Osteoblast (primary cell): ENCODE measurements at places on chromosomes 1 and 21. TPM values are rescaled to one million over a fixed set of nuclear protein-coding genes. Genes with fewer than 3 reads are reported as not detected.

SPRR2F gene
- total RNA-seq, result not detected in 2 replicates

DNA sequence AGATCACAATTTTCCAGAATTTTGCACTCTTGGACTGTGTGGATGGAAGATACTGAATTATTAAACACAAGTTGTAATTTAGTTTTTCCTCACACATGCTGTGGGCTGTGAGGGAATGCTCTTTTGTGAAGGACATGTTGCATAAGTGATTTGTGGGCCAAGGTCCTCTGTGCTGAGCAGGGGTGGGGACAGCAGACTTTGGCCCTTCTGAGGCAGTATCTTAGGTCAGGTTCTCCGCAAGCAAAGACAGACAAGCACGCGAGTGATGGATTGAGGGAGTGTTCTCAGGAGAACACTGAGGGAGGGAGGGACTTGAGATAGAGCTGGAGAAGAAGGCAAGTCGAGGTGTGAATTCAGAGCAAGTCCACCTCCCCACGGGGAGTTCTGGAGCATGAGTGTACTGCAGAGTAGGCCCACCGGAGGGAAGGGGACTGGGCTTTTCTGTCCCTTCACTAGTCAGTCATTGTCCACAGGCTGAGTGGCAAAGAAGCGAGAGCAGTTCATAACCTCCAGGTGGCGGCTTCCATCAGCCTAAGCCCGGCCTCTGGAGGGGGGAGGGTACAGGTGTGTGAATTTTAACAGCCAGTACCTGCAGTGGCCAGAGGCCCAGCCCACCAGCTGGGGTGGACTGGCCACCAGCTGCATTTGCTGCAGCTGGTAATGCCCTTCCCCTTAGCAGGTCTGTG lies 19.1 kb upstream of the CD101 start:
- DNase-seq, result no peak

- no peak for DNase-seq
Observed at GRCh38 chr1:238264951-238265350, 374.2 kb upstream of the ZP4 start.

DNA sequence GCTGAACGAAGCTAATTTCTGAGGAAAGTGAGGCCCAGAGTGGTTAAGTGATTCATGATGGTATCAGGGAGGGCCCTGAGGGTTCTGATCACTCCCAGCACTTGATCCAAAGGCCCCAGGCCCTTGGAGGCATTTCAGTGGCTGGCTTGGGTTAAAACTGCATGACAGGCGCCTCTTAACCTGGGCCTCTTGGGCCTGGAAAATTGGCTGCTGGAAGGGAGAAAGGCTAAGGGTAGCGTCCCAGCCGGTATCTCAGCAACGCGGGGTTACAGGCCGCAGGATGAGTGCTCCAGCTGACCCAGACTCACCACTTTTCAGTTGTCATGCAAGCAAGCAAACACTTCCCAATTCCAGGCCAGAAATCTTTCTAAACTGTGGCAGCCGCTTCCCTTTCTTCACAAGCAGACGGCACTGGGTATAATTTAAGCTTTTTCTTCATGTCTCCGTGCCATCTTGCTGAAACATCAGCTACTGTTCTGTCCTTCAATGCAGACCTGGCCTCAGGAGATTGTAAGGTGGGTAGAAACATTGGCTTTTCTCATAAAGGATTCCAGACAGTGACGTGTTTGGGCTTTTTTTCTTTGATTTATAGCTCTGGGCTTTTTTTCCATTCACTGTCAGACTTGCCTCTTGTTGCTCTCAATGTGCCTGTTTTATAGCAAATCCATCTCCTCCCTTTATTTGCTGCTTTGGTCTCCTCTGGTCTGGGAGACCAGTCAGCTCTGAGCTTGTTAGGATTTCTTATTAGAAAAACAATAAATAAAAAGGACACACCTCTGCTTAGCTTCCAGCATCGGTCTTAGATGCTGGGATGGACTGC lies 229.1 kb downstream of the KCNJ6 start:
- no peak for DNase-seq

EYA3 gene
- 10.9 and 13.3 TPM in 2 replicates for total RNA-seq

HOOK1 gene
- total RNA-seq, result not detected in 2 replicates

DNA sequence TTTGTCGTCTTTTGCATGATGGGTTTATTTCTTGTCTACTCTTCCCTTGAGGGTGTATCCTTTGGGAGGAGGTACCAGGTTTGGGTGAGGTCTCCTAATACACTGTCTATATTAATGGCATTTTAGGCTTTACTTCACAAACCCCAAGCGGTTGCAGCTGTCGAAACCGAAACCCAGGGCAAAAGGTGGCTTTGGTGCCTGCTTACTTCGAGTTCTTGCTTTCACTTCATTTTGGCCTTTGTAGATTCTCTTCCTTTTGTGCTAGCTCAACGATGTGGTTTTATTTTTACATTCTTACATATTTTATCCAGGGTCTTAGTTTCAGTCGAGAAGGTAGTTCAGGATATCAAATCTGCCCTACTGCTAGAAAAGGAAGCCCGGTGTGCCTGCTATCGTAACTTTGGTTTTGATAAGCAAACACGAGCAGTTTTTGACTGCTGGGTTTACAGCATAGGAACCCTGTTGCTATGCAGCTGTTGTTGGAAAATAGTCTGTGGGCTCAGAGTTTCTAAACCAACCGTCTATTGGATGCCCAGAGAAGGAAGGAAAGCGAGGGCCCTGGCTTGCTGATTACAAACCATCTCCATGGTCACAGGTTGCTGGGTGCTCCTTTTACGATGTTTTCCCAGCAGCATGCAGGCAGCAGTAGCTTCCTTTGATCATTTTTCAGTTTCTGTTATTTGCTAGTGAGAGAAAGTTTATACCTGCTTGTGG lies 9.8 kb upstream of the TSPAN2 start:
- DNase-seq, result peak; percentile 66

GRCh38 chr1:99669376-99669775 lies 23.5 kb downstream of the PALMD start:
- DNase-seq, result no peak

- DNase-seq, result peak; percentile 69
Observed at GRCh38 chr1:214550013-214550856, 1.2 kb downstream of the PTPN14 start.

TIMM17A gene
- 35.7 and 38.7 TPM in 2 replicates for total RNA-seq

CELF3 gene
- not detected in 2 replicates for total RNA-seq

- peak; percentile 25 for DNase-seq
Observed at GRCh38 chr1:242242983-242243382, 244.1 kb upstream of the MAP1LC3C start.

KIRREL1 gene
- 171 and 174 TPM in 2 replicates for total RNA-seq

DNA sequence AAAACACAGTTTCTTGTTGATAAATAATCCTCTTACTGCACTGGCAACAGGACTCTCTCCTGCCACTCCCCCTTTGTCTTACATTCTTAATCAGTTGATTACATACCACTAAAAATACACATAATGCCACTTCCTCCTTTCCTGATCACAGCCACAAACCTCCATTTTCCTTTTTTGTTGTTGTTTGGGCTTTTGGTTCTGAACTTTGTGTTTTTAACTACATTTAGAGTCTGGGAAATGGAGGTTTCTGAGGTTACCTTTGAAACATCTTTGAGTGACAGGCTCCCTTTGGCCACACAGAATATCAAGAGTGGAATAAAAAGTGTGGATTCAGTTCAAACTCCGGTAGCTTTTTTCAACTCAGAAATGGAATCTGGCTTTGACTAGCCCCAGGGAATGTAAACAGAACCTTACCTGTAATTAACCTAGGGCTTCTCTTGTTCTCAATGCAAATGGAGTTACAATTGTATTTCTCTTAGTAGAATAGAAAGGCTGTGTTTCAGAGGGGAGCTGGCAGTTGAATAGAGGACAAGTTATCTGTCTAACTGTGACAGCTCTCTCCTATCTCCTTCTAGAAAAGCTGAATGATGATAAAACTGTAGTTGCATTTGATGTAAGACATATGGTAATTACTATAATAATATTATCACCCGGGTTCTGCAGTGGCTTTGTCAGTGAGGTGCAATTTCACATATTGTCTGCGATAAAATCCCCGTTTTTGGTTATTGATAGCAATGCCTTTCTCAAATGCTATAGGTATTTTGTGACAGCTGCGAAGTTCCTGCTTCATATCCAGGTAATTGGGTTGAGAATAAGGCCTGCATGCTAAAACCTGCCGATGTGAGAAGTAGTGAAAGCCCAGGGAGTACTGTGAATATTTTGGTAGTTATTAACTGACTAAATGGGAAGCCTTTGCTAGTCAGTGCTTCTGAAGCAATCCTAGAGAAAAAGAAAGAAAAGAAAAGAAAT lies 66.9 kb downstream of the ST6GALNAC5 start:
- DNase-seq, result no peak

GRCh38 chr1:26164861-26165842 lies 3.6 kb downstream of the C1orf232 start:
- peak; percentile 78 for DNase-seq

DNA sequence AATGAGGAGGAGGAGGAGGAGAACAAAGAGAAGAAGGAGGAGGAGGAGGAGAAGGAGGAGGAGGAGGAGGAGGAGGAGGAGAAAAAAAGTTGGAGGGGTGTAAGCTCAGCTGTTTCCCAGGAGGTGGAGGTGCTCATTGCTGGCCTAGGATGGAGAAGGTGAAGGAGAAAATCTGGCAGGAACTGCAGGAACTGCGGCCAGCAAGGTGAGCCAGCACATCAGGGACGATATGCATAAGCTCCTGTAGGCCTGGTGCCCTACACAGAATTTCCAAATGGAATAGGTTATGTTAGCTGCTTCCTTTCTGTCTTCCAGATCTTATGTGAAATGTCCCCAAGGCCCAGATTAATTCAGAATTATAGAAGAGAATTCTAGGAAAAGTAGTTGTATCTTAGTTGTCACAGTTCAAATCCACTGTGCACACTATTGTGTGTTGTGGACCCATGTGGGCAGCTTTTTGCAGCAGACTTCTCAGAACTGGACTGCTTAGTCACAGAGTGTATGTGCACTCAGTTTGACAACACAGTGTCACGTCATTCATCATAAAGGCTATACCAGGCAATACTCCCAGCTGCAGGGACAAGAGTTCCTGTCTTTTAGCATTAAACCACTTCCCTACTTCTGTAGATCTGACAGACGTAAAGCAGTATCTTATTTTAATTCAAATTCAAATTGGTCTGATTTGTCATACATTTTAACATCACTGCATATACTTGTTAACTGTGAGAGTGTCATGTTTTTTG lies 303.7 kb downstream of the HLX start:
- DNase-seq, result no peak

POFUT2 gene
- 35.8 and 39.2 TPM in 2 replicates for total RNA-seq

C8A gene
- not detected in 2 replicates for total RNA-seq

LAX1 gene
- 0.29 TPM in 1 of 2 replicates, not detected in the other for total RNA-seq

NBPF6 gene
- 0.36 TPM in 1 of 2 replicates, not detected in the other for total RNA-seq

GRCh38 chr1:162008799-162009198 lies 14.9 kb downstream of the OLFML2B start:
- peak; percentile 21 for DNase-seq

GRCh38 chr1:109161858-109162606 lies 48.1 kb downstream of the ELAPOR1 start:
- peak; percentile 86 for DNase-seq

NPPA gene
- total RNA-seq, result not detected in 2 replicates

LRRIQ3 gene
- total RNA-seq, result 0.59 and 0.72 TPM in 2 replicates

LYPD8 gene
- not detected in 2 replicates for total RNA-seq

- peak; percentile 86 for DNase-seq
Observed at GRCh38 chr1:27408151-27408550, 15.7 kb downstream of the GPR3 start.

GRCh38 chr1:89927049-89927448 lies 67.9 kb upstream of the ZNF326 start:
- no peak for DNase-seq

DNA sequence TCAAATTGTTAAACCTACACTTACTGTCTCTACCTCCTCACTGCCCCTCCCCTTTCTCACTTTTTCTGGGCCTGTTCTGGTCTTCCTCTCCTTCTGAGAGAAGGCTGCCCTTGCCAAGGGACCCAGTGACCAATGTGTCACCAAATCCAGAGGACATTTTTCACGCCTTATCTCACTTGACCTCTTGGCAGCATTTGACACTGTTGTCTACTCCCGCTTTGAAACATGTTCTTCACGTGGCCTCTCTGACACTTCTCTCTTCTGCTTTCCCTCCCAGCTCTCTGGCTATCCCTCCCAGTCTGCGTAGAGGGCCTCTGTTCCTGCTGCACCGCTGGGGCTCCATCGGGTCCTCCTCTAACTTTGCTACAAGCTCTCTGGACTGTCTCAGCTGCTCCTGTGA lies 25.3 kb downstream of the KCNQ4 start:
- DNase-seq, result no peak

DNA sequence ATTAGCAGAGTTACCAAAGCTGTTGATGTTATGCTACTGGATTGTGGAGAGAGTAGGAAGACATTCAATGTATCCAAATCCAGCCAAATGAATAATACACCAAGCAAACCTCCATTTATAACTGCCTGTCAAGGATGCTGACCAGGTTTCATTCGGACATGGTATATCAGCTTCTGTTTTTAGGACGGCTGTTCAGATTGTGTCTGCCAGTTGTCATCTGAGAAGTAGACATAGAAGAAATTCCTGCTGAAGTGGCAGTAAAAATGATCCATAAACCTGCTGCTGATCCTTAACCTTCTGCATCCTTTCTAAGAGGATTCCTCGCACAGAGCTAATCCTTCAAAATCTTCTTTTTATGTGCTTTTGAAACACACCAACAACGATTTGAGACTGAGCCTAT lies 663.6 kb upstream of the PLXNA2 start:
- DNase-seq, result no peak

GRCh38 chr1:43520100-43520778 lies 10.4 kb upstream of the PTPRF start:
- DNase-seq, result no peak

DNA sequence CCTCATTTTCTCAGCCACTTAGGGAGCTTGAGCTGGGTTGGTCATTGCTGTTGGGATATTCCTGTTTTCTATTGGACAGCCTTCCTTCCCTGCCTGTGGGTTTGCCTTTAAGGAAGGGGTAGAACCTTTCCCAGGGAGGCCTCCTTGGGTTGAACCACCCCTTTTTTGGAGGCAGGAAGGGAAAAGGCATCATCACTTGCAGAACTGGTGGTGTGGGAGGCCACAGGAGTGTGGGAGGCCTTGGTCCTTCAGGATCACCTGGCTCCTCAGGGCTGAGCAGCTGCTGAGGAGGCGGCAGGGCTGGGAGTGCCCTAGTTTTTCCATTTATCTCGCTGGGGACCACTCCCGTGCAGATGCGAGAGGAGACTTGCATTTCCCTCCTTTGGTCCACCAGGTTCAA lies 667 bp upstream of the CYB561D1 start:
- DNase-seq, result peak; percentile 86

DNA sequence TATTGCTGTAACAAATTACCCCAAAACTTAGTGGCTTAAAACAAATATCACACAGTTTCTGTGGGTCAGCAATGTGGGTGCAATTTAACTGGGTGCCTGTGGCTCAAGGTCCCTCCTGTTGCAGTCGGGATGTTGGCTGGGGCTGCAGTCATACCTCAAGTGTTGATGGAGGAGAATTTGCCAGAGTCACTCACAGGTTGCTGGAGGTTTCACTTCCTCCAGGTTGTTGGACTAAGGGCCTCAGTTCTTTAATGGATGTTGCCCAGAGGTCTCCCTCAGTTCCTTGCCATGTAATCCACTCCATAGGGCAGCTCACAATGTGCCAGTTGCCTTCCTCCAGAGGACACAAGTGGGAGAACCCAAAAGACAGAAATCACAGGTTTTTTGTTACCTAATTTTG lies 2.5 kb upstream of the TAF13 start:
- no peak for DNase-seq

SHISAL2A gene
- not detected in 2 replicates for total RNA-seq
